NCI-H1105 treated with DMSO at 0.1 percent for 48 hours (cell line): ENCODE measurements at places on chromosomes 7 and 10.

DNA sequence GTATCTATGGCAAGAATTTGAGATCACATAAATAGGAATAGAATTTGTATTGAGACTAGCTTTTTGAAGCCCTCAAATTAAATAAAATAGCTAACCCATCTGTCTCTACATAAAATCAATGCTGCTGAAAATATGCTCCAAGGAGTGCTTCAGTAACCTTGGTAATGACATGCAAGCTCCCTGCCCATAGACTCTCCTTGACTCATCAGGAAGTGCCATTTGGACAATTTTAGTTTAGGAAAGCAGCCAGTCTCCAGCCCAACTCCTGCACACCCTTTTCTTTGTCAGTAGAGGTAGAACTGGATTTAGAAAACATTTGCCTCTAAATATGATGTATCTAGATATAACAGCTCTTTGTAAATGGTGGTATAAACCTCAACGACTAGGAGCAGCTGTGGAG lies 69.9 kb upstream of the PTPRZ1 start:
- DNase-seq: no peak

- no peak for DNase-seq
Observed at GRCh38 chr10:92278996-92279696, 11.7 kb downstream of the CPEB3 start.

DNA sequence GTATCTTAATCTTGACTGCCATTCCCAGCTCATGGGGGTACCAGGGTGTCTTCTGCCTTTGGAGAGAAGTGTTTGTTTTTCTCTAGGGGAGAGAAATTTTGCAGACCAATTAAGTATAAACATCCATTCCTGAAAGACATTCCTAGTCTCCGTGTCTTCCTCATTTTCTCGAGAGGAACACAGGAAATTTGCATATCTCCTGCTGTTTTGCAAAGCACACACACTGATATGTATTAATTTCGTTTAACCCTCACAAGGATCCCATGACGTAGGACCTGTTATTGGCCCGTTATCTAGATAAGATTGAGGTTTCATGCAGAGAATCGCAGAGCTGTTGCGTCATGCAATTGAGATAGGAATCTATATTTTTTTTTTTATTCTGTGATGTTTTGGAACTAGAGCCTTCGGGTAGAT lies 944 bp downstream of the RHBDD2 start:
- DNase-seq: no peak

GRCh38 chr7:28748346-28748745 lies 209.8 kb downstream of the TRIL start:
- no peak for DNase-seq

DNA sequence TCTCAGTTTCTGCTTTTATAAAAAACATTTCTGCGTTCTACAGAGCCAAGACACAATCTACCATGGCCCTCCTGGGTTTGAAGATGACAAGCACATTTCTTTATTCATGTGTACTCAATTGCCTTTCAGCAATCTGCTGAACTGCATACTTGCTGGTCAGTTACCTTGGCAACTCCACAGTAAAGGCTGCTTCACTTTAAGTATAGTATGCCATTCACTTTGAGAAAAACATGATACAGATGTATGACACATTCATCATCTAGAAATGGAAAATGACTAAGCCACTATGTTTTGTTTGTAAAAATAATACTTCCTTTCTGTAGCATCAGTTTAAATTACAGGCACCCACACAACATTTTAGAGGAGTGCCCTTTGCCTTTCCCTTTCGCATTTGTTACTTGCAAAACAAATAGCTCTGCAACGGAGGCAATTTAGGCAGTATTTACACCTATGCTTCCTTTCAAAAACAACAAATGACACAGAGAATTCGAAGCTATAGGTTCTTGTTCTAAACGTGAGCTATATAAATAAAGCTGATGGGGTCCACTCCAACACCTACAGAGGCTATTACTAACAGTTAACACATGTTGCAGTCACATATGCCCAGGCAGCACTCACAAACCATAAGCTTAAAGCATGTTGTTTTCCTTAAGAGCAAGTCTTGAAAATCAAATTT lies 23.5 kb downstream of the SGCE start:
- no peak for DNase-seq
